ENCODE measurements at places on chromosomes 4 and X.

GRCh38 chr4:154361450-154361849 lies 130.1 kb downstream of the DCHS2 start:
- no peak for DNase-seq

GRCh38 chr4:3870567-3870962 lies 104.4 kb downstream of the ADRA2C start:
- DNase-seq = no peak

- DNase-seq = no peak
Measured at GRCh38 chr4:8921465-8921864, 49.8 kb upstream of the HMX1 start.

- DNase-seq = no peak
Measured at GRCh38 chr4:174262624-174263444, 20.6 kb downstream of the FBXO8 start.
